ENCODE measurements at places on chromosomes 1 and 21.
A peak's percentile ranks its signal among the peaks of the same experiment; 100 is the strongest.

GRCh38 chr21:17925899-17926298 is 106.7 kb upstream of the C21orf91 start:
- peak; percentile 13 for DNase-seq

DNA sequence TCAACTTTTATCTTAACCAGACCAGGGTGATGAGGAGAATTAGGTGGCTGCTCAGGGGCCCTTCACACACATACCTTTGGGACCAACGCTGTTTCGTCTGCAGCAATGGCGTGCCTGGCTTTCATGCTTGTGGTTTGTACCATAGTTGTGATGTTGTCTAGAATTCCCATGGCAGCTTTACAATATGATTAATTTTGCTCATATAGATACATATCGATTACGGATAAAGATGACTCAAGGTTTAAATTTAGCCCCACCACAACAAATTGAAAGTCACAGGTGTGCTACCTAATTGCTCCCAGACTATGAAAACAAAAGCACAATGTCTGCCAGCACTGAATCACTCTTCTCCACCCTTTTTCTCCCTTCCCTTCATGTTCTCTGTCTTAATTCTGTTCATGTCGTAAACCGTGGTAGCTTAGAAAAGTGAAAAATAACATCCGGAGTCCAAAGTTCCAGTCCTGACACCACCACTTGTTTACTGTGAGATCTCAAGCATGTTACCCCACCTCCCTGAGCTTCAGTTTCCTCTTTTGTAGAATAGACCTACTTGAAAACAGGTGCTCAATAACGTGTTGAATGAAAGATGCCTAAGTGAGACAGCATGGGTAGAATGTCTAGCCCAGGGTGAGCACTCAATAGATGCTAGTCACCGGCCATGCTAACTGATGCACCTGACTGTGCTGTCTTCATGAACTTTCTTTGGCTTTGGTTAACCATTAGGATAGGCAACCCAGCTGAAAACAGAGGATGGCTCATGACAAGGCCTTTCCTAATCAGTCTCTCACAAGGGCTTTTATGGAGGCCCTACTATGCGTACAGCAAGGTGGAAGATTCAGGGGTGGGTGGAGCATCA is 22.1 kb upstream of the JUN start:
- DNase-seq = no peak

GRCh38 chr1:50426108-50426700 is 3.0 kb upstream of the DMRTA2 start:
- no peak for DNase-seq

- no peak for DNase-seq
Measured at GRCh38 chr1:119114786-119115185, 25.7 kb downstream of the WARS2 start.

GRCh38 chr1:43327549-43328292 is 9.9 kb upstream of the MPL start:
- peak; percentile 66 for DNase-seq

DNA sequence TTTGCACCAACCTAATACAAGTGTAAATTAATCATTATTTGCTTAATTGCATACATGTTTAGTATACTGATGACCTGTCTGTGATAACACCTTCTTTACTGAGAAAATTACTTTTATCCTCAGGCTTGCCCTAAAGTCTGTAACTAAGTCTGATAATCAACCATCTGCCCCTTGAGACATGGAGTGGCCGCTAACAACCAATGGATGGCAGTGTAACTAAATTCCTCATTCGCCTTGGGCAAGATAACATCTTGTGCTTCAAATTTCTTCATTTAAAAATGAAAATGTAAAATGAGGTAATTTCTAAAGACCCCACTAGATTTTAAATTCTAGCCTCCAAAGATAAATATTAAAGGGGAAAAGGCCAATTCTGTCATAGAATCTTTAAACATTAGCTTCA is 85.1 kb downstream of the ENAH start:
- DNase-seq = no peak

Data from fibroblast of skin of right quadriceps (primary cell).